ENCODE measurements at places on chromosomes 4 and X.

- no peak for DNase-seq
These were observed 11.1 kb upstream of the TSPYL2 start for GRCh38 chrX:53071064-53071463.

GRCh38 chrX:40083120-40083978, 14.4 kb downstream of the BCOR start:
- no peak for DNase-seq

DNA sequence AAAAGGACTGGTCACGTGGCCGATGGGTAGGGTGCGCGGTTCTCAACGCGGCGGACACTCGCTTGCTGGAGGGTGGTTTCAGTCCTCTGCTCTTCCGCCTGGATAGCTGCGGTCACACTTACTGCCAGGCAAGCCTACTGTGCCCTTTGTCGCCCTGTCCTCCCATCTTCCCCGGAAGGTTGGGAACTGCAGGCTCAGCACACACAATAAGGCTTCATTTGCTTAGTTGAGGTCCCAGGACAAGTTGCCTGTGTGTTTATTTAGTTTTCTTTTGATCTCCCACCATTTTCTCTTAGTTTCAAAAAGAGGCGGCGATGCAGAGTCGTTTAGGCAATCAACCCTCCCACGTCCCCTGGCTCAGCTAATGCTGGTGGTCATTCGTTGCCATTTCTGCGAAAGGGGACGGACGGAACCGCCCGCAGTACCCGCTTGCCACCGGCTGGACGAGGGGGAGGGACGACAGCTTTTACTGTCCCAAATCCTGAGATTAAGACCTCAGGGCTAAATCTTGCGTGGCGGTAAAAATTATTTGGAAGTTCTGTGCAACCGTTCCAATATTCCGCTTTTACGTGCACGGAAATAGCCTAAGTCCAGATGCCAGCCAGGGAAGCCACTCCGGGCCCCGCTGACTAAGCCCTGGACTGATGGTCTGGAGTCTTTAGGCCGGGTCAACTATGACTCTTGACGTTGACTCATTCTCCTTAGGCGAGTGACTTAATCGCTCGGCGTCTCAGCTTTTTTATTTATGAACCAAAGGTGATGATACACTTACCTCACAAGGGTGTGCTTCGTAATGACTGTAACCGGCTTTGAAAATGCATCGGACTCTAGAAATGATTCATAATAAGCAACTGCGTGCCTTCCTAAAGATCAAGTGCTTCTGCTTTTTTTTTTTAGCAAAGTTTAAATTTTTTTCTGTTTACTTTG, 671 bp upstream of the EIF4E start:
- DNase-seq = peak; percentile 17

DNA sequence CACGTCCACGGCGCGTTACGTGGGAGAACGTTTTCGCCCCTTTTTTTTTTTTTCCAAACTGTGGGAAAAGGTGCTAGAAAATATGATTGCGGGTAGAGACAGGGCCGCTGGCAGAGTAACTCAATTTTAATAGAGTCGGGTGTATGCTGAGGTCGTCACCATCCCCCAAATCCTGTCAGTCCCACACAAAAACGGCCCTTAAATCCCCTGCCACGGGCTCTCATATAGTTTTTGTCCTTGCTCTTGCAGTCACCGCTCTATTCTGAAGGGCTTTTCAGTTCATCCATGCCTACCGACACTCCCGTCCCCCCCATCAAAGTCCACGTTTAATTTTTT, 796 bp upstream of the MED14 start:
- no peak for DNase-seq

- DNase-seq = no peak
These were observed 407.6 kb upstream of the BOD1L1 start for GRCh38 chr4:14035076-14035475.

GRCh38 chr4:123806056-123806455, 409.5 kb downstream of the SPRY1 start:
- no peak for DNase-seq

GRCh38 chrX:12877386-12877785, 10.5 kb downstream of the TLR7 start:
- DNase-seq = no peak

- no peak for DNase-seq
These were observed 55.7 kb downstream of the BTC start for GRCh38 chr4:74738464-74739143.

DNA sequence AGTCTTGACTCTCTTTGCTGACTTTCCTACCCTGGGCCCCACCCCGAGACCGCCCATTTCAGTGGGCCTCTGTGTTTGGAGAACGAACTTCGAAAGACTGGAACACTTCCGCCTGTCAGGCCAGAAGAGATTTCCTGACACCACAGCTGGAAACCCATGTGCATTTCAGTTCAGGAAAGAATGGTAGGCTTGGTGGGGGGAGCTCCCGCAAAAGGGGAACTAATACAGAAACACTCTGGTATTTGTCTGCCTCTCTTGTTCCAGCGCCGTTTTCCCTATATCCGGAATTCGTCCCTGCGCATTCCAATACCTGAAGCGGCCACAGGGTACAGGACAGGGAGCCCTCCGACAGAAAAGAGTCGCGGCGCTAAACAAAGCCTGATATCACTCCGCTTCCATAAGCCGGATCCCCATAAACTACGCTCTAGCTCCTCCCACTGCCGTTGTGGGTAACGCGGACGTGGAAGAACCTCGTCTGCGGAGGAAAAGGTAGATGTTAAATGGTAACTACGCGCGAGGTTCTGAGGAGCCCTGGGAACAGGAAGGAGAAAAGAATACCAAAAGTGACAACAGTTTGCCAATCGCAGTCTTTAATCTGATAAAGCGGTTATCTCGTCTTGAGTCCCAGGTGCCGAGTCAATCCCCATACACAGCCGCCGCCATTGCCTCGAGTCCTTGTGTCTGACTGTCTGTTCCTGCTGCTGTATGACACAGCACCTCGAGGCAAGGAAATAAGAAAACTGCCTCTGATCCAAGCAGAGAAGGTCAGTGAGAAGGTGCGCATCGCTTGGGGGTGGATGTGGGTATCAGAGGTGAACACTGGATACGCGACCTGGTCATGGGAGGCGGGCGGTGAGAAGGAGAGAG, at the start of gene ARMCX5:
Gene ARMCX5 (plus strand): TSS at position 432 of the 867 bp plus-strand sequence. CDS start 2,627 bp downstream, outside the sequence.
- DNase-seq = peak; percentile 60

GRCh38 chrX:79107891-79108718, 36.4 kb upstream of the GPR174 start:
- no peak for DNase-seq

- no peak for DNase-seq
These were observed 109.6 kb downstream of the TMEM144 start for GRCh38 chr4:158319880-158320279.

GRCh38 chr4:163941221-163941905, 446.9 kb downstream of the TMA16 start:
- DNase-seq = no peak

DNA sequence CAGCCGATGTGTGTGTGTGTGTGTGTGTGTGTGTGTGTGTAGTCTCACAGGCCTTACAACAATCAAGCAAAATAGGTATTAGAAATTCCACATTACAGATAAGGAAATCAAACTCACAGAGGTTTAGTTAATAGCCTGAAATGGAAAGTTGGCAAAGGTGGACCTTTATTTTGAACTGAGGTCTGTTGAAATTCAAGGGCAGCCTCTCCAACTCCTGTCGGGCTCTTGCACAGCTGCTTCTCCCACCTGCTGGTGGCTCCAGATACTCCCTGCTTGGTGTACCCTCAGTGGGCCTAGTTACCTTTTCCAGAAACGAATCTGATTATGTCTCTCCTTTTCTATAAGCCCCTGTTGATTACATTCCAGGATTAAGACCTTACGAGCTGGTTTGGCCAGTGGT, 195.9 kb downstream of the MGST2 start:
- no peak for DNase-seq

- no peak for DNase-seq
These were observed 21.6 kb downstream of the CCNG2 start for GRCh38 chr4:77178560-77178959.

DNA sequence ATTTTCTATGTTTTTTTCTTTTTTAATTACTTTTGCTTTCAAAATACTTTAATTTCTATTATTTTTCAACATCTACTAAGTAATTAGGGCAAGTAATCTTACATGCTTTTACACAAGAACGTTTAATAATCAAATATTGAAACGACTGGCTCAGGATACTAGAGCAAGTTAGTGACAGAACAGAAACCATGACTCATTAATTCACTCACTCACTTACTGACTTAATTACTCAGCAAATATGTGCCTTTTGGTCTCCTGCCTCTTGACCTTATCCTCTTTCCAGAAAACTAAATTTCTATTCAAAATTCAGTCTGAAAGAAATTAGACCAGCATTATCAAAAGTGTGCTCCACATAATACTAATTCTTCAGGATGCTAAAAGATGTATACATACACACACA, 314.9 kb upstream of the TEX13C start:
- DNase-seq = no peak

DNA sequence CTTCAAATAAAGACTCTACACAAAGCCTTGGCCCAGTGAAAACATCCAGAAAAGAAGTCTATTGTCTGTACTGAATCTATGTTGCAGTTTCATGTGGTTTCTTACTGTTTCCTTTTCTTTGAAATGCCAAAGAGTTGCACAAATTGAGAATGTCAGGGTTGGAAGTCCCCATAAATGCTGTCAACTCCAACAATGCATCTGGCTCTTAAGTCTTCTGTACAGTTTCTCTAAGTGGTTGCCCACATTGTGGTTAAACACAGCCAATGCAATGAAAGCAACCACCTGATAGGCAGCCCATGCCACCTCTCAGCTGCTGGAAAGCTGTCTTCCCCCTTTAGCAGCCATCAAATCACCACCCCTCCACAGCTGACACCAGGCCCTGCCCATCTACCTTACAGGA, 67.2 kb upstream of the C1GALT1C1 start:
- no peak for DNase-seq

GRCh38 chr4:89939994-89940393, 45.3 kb downstream of the MMRN1 start:
- DNase-seq = no peak

GRCh38 chr4:139768896-139769295, 103.3 kb downstream of the MGST2 start:
- no peak for DNase-seq

GRCh38 chr4:105145156-105145902, 1.3 kb upstream of the TET2 start:
- no peak for DNase-seq

DNA sequence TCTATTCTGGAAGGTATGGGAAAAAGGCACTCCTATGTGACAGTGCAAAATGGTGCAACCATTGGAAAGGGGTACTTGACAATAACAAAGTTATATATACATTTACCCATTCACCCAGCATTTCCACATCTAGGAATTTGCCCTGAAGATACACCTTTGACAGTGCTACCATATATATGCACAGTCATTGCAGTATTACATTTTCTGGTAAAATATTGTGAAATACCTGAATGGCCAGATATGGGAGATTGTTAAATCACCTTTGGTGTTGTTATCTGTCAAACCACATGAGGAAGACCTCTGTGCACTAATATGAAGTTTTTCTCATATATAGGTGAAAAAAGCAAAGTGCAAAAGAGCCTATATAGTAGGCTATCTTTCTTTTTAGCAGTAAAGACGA, 53.5 kb downstream of the SMAD1 start:
- DNase-seq = no peak

DNA sequence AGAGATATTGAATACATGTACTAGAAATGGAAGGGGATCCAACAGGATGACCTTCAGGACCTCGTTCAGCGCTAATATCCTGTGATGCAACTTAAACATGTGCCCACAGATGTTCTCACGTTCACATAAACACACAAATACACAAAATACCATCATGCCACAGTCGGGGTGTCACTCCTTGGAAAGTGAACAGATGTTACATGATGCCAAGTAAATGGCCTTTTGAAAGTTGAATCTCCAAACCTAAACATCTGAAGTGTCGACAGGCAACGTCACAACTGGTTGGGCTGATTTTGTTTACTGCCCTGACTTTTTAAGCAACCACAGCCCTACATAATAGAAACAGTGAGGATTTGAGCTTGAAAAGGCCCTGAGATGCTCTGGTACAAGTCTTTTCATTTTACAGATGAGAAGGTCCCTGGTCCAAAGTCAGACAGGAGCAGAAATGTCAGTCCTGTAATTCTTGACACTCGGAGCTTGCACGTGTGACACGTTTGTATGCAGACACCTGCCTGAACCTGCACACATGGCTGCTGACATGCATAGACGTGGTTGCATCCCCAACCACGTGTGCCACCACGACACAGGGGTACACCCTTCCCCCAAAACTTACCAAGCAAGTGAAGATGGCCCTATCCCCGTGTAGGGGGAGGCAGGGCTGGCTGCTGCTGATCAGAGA, 23.5 kb upstream of the BCORL1 start:
- DNase-seq = no peak

GRCh38 chr4:40731792-40732245, 17.9 kb upstream of the NSUN7 start:
- no peak for DNase-seq

- no peak for DNase-seq
These were observed 164.1 kb downstream of the DEFB131A start for GRCh38 chr4:9608300-9608699.

DNA sequence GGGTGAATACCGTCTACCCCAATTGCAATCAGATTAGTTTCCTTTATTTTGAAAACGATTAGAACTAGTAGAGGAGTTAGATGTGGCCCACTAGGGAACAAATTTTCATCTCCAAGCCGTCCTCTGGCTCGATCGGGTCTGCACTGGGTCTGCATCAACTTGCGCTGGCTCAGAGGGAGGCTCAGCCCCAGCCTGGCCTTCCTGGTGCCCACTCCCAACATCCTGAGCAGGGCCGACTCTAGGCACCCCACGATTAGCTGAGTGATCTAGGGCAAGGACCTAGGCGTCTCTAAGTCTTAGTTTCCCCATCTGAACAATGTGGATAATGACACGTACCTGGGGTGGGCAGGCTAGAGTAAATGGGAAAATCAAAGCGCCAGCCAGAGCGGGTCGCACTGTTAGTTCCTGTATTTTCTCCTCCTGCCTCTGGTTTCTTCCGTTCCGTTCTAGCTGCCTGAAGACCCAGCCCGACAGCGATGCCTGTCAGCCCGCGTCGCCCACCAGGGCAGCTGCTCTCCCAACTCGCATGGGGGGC, 7.7 kb upstream of the HAND2 start:
- no peak for DNase-seq

- peak; percentile 23 for DNase-seq
These were observed 554 bp downstream of the DCTD start for GRCh38 chr4:182916483-182917181.

DNA sequence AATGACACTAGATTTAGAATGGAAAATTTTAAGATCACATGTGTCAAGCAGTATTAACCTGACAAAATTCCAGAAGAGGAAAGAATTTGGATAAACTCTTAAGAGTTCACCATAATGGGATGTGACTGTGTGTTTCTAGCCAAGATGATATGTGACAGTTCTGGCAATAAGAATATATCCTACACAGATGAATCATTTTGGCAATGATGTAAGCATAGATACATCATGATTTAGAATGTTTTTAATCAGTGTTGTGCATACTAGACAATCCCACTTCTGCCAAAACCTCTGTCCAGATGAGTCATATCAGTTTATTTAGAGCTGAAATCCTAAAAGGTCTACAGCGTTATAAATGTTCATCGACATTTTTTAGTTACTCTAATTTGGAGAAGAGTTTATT, 48.8 kb downstream of the PTCHD1 start:
- no peak for DNase-seq

GRCh38 chr4:128060699-128061565, at the start of gene LARP1B:
Gene LARP1B, plus strand, starts transcription at chr4:128061312. Its CDS starts 13,640 bp downstream, at chr4:128074952.
- DNase-seq = peak; percentile 89

All from effector memory CD8-positive, alpha-beta T cell (primary cell).